Type B pancreatic cell (in vitro differentiated cells): ENCODE measurements at places on chromosomes 7 and 10.

DNA sequence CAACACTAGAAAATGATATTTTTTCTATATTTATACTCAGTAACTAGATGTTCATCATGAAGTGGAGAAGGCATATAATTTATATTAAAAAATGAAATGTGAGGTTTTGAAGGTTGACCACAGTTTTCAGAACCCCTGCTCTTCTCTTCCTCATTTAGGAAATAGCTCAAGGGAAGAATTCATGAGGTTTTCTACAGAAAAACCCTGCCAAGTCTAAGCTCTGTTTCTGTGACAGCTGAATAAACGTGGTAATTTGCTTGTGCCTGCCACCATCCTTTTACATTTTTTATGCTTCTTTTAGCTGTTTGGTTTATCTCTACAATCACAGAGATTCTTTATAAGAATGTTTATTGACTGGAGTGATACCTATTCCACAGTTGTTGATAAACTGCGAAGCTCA is 630.3 kb upstream of the POT1 start:
- DNase-seq, result no peak

DNA sequence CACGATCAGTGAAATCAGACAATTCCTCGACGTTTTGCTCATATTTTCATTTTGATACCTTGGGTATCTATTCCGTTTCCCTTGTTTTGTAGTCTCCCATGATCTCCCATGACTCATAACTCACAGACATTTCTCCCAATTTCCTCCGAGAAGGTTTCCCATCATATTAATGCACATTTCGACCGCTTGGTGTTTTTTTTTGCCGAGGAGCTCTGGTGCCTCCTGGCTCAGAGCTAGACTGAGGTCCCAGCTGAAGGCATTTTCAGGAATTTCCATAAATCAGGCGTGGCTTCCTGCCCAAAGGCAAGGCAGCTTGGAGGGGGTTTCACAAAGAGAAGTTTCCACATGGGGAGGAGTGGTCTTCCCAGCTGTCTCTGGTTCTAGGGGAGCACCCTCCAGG is 148.2 kb upstream of the TNS3 start:
- no peak for DNase-seq

DNA sequence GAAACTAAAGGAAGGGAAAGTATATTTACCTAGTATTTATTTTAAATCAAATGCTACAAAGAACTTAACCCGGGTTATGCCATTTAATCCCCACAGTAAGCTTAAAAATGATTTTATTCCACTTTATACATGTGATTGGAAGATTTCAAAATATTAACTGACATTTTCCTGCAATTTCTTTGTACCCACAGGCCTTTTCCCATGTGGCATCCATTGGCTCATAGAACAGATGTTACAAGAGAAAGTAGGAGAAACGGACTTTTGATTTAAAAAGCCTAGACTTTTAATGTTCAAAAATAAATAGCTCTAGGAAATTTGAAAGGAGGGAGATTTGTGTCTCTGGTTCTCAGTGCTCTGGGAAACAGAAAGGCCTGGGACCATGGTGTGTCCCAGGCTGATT is 807.9 kb downstream of the KCNMA1 start:
- no peak for DNase-seq

- DNase-seq, result no peak
These were observed 64.0 kb upstream of the PCBD1 start for GRCh38 chr10:70952401-70952800.

DNA sequence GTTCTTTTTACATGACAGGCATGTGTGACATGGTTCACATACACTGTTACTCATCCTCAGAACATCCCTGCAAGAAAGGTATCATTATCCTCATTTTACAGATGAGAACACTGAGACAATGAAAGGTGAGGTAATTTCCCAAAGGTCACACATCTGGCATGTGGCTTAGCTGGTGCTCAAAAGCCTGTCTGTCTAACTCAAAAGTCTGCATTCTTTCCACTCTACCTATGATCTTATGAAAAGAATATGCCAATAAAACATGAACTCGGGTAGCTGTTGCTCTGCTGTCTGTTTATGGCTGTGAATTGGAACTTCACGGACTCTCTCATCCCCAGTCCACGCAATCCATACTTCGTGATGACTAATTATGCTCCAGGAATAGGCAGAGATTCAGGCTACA is 79.0 kb upstream of the ODAD2 start:
- no peak for DNase-seq

DNA sequence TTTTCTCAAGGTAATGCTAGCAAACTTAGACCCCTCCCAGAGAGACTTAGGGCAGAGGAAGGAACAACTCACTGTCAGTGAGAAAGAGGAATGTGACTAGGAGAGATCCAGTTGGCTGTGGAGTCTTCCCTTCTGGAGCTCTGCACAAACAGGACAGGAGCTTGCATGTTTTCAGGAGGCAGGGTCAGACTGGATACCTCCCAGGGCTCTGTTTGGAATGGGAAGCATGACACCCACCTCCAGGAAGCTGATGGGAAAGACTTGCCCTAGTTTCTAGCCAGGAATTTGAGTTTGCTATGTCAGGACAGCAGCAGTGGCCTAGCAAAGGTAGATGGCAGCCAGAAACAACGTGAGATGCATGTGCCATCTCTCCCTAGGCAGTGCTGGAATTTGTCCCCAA is 40.6 kb downstream of the GHRHR start:
- no peak for DNase-seq

GRCh38 chr10:53601260-53601875 is 828.8 kb upstream of the MBL2 start:
- DNase-seq, result no peak

- DNase-seq, result no peak
These were observed 1.7 kb downstream of the PGAM1 start for GRCh38 chr10:97427571-97428179.

DNA sequence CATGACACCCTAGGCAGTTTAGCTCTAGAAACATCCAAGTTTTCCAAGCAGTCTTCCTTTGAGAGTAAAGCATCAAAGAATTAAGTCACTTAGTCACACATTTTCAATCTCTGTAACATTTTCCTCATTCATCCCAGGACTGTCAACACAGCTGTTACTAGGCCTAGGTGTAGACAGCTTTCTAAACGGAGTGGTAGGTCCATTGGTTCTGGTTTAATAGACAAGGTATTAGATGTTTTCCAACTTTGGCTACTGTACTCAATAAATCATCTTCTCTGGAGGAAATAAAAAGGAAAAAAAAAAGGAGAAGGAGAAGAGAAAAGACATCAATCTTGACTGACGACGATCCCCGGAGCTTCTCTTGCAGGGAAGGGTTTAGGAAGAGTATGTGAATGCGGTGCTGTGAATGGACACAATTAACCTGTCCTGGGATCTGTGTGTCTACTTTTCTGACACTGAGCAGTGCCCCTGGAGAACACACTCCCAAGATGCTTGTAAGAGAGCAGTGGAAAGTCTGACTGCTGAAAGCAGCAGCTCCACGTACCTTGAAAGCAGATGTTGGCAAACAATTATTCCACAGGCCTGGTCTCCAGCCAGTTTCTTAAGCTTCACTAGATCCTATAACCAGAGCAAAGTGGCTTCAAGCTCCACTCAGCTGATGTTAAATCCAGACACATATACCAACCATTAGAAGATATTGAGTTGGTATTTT is 59.1 kb downstream of the CXCL12 start:
- peak; percentile 6 for DNase-seq

GRCh38 chr7:151679071-151679708 is 159.5 kb upstream of the RHEB start:
- no peak for DNase-seq

- DNase-seq, result no peak
These were observed 269.5 kb downstream of the CREB5 start for GRCh38 chr7:28681693-28682310.

- no peak for DNase-seq
These were observed 186.2 kb downstream of the CFTR start for GRCh38 chr7:117666031-117666430.

GRCh38 chr7:158077934-158078910 is 509.4 kb downstream of the PTPRN2 start:
- no peak for DNase-seq

- no peak for DNase-seq
These were observed 69.7 kb upstream of the TNS3 start for GRCh38 chr7:47651355-47652317.

GRCh38 chr7:14228341-14228740 is 238.9 kb upstream of the ETV1 start:
- DNase-seq, result no peak

DNA sequence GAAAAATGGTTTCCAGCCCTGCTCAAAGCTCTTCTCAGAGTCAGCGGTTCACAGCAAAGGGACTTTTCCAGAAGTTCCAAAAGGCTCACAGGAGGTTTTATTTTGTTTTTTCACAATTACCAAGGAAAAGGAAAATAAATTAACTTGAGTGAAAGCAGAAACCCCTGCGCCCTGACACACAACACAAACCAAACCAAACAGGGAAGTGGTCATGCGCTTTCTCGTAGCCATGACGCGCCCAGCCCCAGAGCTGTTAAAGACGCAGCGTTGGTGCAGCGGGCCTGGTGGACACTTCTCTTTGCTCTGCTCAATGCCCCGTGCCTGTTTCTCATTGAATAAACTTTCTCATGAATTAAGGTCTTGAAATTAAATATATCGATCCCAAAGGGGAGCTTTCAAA is 134.4 kb upstream of the LYZL2 start:
- DNase-seq, result no peak

GRCh38 chr10:27801171-27801785 is 55.7 kb upstream of the MKX start:
- no peak for DNase-seq

- DNase-seq, result no peak
These were observed 717 bp downstream of the CNPY4 start for GRCh38 chr7:100119970-100120732.

- DNase-seq, result no peak
These were observed 258.2 kb downstream of the FRMD4A start for GRCh38 chr10:14072541-14072940.

GRCh38 chr7:121992068-121992467 is 119.1 kb downstream of the PTPRZ1 start:
- DNase-seq, result no peak

DNA sequence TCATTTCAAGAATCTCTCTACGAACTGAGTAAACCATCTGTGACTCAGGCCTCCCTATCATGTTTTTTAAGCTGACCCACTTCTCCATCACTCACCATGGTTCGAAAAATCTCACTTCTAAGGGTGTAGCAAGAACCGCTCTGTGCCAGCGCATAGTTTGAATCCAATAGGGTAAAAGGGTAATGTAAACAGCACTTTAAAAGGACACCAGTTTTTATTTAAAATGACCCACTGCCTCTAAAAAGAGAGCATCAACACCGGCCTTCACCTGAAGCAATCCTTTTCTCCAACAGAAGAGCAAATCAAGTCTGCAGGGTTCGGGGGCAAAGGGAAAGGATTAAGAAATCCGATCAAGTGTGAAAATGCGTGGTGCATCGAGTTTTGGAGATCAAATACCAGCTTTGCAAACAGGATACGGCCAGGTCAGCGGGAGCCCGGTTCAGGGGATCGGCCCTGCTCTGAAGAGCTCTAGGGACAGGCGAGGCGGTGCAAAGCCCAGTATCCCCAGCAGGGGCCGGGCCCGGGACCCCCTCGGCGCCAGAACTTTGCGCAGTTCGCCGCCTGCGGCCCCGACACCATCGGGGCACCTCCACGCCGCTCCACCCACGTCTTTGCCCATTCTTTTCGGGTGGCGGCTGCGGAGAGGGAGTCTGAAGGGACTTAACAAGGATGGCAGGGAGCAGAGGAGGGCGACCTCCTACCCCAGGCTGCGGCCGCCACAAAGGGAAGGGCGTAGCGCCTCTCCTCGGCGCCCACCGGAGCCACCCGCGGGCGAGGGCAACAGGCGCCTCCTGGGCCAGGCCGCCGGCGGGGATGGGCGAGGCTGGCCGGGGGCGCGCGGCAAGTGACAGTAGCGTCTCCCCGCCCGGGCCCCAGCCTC is 842 bp downstream of the NMT2 start:
- peak; percentile 80 for DNase-seq

DNA sequence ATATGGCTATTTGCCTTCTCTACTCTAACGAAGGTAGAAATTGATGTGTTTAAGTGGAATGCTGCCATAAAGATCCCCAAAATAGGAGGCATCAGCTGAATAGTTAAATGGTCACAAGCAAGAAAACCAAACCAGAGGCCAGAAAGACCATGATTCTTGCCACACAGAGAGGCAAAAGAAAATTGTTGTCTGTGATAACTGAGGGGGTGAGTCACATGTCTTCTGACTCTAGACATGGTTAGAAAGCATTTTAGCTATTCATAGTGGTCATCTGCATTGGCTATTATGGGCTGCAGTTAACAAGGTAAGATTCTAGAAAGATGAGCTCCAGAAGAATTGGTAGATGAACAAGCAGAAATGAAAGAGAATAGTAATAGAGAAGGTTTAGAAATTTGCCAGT is 361.4 kb upstream of the NPSR1 start:
- DNase-seq, result no peak

DNA sequence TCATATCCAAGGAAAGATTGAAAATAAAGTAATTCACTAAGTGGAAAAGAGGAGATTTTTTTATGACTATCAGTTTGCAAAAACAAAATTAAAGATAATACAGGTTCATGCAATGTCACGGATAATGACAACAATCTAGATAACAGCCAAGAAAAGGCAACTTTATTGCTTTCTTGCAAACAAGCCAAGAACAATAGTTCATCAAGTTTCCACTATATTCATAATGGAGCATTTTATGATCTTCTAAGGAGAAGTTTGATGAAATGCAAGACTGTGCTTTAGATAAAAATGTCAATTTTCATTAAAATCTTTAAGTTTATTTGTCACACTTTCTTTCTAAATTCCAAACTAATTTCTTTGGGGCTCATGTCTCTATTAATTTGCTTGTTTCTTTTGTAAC is 53.9 kb upstream of the NRP1 start:
- no peak for DNase-seq

- DNase-seq, result peak; percentile 83
These were observed at the start of gene CRCP for GRCh38 chr7:66114743-66115649. TSS of gene CRCP (plus strand) at chr7:66114847. CDS start at chr7:66114963, 116 bp downstream.

GRCh38 chr7:2926896-2927405 is 82.8 kb upstream of the GNA12 start:
- DNase-seq, result no peak

GRCh38 chr7:98194672-98195457 is 16.4 kb upstream of the BHLHA15 start:
- no peak for DNase-seq

DNA sequence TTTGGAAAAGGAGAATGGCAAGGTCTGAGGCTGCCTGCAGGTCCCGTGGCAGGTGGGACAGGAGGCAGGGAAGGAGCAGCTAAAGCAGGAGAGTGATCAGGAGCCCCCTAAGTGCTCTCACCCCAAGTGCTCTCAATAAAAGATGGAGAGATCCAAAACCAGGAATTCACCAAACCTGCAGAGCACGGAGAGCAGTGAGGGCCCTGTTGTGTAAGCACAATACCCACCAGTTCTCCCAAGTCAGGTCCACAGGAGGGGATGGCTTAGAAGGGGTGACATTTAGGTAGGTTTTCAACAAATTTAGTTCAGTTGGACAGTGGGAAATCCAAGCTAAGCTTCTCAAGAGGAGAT is 40.8 kb downstream of the GNA12 start:
- DNase-seq, result no peak

DNA sequence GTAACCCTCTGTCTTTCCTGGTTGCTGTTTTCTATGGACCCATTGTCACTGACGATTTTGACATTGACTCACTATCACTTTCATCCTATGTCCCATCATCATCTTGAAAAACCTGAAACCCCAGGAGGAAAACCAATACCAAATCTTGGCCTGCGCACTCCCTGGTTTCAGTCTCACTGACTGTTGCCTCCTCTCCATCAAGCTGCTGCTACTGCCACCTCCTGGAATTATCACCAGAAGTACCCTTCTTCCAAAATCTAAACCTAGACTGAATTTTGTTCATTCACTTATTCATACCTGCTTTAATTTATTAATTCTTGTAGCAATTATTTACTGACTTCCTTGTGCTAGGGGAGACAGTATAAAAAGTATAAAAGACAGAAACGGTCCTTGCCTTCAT is 44.5 kb upstream of the ACBD5 start:
- no peak for DNase-seq

GRCh38 chr10:96250349-96250748 is 21.0 kb downstream of the BLNK start:
- no peak for DNase-seq
